ENCODE measurements at places on chromosomes 13 and 19.

GRCh38 chr13:46594374-46595078 is 41.6 kb downstream of the LRCH1 start:
- DNase-seq = no peak

- DNase-seq = peak; percentile 9
Observed at GRCh38 chr13:44989941-44990340, 603 bp downstream of the GPALPP1 start.

DNA sequence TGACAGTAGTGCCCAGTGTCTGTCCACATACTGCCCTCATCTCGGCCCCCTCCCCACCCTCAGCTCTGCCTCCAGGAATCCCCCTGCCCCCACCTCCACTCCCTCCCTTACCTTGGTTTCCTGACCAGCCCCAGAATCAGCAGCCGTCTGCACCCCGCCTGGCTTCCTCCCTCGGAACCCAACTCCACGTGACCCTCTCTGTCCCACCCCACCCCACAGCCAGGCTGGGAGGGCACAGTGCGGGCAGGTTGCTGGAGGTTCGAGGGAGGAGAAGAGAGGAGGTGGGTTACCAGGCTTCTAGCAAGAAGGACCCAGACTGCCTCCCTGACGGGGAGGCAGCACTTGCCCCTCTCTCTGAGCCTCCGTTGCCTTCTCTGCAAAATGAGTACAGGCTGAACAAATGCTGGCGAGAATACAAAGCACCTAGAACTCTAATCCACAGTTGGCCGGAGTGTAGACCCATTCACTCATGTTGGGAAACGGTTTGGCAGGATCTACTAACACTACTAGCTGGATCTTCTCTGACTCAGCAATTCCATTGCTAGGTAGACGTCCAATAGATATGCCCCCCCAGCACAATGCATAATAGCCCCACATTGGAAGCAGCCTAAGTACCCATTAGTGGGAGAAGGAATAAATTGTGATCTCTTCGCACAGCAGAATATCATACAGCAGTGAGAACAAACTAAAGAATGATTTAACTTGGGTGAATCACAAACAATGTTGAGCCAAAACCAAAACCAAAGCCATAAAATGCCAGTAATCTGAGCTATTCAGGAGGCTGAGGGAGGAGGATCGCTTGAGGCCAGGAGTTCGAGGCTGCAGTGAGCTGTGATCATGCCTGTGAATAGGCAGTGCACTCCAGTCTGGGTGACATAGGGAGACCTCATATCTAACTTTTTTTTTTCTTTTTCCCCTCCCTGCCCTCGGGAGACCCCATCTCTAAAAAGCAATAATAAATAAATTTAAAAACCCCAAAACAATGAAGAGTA is at the start of gene RASAL3:
Gene RASAL3, minus strand, starts transcription at position 151 of the 992 bp plus-strand sequence. CDS start 186 bp downstream, outside the sequence.
- DNase-seq = peak; percentile 64

DNA sequence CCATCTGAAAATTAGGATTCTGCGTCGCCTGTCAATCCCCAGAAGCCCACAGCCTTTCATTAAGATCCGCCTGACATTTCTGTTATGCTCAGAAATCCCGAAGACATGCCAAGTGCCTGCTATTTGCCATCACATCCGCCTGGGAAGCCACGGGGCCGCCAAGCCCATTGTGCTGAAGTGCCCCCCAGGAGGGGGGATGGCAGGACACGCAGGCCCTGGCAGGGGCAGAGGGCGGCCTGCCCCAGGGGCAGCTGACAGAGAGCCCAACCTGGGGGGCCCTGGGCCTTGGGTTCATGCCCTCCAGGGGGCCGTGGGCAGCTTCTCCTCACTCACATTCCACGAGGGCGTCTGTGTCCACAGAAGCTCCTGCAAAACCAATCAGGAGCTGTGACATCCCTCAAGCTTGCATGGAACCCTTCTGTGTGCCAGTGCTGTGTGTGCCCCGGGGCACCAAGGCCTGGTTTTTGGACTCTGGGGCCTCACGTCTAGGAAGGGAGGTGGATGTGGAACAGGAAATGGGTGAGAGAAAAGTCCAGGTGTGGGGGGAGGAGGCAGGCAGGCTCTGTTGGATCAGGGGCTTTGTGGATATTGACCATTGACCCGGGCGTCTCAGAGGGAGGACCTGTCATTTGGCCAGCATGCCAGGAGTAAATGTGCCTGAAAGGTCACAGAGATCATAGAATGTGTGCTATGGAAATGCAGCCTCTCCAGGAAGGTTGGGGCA is 122.9 kb downstream of the URI1 start:
- no peak for DNase-seq

DNA sequence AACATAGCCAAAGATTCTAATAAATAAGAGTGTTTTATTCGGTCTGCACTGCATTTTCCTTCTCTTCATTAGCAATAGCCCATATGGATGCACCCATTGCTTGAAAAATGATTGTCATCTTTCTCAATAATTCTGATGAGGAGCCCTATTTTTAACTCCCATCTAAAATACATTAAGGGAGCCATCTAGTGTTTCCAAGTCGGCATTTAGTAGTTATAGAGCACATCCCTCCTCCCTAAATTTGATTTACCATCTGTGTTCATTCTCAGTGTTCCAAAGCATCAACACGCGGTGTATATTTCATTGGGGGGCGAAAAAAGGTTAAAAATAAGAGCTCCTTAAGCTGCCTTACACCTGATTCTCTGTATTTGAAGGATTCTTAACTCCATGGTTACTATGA is 119.2 kb upstream of the IPO5 start:
- DNase-seq = no peak

DNA sequence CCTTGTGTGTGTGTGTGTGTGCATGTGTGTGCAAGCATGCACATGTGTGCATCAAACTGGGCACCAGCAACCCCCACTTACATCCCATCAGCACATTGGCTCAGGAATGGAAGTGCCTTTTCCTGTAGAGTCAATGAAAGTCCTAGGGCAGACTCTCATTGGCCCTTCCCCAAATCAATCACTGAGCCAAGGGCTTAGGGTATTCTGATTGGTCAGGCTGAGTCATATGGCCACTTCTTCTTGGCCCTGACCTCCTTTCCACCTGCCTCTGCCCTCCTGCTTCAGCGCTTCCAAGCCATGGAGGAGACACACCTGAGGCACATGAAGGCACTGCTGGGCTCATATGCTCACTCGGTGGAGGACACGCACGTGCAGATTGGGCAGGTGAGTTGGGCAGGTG is 20.9 kb downstream of the FCHO1 start:
- DNase-seq = no peak

GRCh38 chr13:40063278-40063698 is 407.8 kb downstream of the COG6 start:
- no peak for DNase-seq

- peak; percentile 80 for DNase-seq
Observed at GRCh38 chr19:49475995-49476880, 2.2 kb downstream of the FLT3LG start.

GRCh38 chr13:99522298-99522697 is 21.0 kb downstream of the TM9SF2 start:
- DNase-seq = no peak

DNA sequence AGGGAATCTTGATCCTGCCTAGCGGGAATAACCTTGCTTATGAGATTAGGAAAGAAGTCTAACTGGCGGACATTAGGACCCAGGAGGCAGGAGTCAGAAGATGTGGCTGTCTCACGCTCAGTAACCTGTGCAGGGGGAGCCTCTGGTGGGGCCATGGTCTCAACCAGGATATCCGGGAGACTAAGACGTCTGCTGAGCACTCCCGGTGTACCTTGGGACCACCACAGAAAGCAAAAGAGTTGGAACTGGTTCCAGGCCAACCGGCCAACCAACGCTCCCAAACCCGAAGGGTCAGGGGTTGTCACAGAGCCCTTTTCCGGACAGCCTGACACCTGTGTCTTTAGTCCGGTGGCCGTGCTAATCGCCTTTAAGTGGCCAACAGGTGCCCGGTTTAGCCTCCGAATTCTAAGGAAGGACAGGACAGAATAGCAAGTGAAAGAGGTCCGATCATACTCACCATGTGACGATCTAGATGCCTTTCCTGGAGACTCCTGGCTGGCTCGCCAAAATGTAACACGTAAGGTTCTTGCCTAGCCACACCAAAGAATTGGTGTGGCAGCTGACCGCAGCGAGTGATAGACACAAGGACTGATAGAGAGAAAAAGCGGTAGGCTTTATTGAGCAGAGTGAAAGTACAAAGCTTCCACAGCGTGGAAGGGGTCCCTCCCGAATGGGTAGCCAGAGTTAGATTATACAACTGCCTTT is 103.9 kb upstream of the DIAPH3 start:
- peak; percentile 3 for DNase-seq

DNA sequence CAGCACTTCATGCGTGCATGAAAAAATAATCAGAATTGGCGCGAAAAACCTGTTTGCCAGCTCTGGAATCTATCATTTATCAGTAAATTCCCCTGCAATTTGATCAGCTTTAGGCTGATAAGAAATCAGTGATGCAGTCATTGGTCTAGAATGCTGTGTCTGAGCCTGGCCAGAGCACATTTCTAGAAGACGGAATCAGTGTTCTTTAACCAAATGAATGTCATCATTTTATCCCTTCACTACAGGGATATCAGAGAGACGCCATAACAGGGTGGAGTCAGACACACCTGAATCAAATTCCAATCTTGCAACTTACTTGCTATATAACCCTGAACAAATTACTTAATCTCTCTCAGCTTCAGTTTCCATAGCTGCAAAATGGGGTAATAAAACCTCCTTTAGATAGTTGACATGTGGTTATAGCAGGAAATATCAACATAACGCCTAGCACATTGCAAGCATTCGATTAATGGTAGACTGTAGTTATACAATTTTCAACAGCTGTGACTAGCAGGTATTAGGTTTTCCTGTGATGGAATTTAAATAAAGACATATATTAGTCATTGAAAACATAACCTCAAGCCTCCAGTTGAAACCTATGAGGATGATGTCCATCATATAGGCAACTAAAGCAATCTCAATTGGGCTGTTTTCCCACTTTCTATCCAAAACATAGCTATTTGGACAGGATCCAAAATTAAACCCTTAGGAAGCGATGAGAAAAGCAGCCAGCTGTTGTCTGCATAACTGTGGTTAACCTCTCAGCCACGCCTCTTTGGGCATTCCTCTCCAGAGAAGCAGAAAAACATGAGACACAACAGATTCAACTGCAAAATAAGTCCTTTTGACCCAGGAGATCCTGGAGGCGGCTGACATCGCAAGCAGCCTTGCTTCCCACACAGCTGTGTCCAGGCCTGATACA is 51.6 kb upstream of the UBL3 start:
- peak; percentile 33 for DNase-seq

DNA sequence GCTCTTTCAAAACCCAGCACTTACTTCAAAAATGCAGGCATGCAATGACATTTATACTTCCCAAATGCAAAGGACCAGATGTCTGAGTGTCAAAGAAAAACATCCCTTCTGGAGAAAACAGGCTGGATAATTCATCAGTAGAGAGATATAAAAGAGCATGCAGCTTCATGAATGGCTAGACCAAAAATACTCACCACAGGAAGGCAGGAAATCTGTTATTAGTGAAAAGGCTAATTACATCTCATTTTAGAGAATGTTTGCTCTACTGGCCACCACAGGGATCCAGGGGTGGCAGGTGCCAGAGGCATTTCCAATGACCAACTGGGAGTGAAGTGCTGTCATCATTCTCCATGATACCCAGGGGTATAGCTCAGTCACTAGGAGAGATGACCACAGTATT is 106.5 kb downstream of the LHFPL6 start:
- DNase-seq = no peak

DNA sequence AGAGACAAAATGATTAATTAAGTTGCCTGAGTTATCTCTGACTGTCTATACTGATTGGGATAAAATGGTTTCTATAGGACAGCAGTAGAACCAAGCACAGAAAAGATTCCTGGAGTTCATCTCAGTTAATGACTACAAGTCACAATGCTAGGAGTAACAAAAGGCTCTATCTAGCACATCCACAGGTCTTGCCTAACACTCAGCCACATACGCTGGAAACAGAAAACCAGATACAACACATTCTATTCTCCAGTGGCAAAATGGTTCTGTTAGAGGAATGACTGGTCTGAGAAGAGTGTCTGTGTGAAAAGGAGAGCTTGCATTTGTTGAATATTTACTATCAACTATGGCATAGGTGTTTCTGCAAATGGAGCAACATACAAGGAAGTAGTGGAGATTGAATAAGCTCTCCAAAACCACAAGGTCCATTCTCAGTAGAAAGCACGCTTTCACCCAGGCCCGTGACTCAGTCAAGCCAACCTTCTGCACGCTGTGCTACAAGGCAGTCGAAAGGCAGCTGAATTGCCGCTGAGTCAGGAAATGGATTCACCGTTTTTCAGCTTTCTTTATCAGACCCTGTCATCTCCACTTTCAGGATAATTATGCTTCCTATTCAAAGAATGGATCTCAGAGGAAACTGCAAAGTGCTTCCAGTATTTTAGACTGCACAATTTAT is 761.5 kb downstream of the EFNB2 start:
- no peak for DNase-seq

GRCh38 chr13:21218351-21219035 is 42.0 kb downstream of the MRPL57 start:
- no peak for DNase-seq

DNA sequence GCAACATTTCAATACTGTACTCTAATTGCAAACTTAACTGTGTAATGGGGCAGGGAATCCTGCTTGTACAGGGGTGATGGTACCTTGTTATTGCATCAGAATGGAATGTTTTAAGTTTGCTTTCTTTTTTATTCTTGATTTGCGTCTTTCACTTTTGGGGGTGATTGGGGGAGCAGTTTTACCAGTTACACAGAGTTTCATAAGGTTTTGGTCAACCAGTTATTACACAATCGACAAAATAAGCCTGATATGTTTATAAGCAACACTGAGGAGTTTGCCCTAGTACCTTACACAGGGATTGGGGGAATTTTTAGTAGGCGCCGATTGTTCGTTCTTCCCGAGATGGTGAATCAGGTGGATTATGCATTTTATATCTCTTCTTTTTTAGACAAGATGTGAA is 2.7 kb downstream of the KLF5 start:
- DNase-seq = no peak

DNA sequence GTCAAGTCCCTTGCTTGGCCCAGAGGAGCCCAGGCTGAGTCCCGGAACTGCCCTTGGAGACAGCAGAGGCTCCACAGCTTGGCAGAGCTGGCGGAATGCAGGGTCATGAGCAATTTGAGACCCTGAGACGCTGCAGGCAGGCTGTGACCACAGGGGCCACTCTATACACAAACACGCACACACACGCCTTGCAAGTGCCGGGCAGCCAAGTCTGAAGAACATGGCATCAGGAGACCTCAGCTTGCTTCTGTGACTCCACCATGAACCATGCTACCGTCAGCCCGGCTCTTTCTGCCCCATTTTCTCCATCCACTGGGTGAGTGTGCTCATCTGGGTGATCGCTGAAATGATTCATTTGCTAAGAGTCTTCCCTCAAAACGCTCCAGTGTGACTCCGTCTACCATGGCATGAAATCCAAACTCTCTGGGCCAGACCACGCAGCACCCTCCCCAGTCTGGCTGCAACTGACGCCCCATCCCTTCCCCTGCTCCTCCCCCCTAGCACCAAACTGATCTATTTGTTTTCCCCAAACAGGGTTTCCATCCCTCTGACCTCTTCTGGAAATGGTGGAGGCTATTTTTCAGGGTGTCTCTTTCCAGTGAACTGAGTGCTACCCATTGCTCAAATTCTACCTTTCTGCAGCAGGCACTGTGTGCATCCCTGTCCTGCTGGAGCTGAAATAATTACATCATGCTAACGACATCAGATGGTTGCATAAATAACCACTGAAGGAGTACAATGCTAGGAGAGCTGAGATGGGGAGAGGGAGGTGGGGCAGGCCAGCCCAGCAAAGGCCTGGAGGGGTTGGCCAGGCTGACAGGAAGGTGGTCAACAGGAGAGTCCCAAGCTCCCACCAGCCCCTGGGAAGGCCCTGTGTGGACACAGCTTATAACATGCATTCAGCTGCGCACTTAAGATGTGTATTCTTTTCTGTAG is 3.1 kb downstream of the CARS2 start:
- no peak for DNase-seq

- DNase-seq = no peak
Observed at GRCh38 chr19:55111238-55111831, 6.1 kb downstream of the PPP1R12C start.

Data from stimulated activated CD4-positive, alpha-beta T cell treated with anti-CD3 and anti-CD28 coated beads, Interleukin-4, amount 100 ng/mL, for 24 hours (primary cell).